ENCODE measurements at places on chromosomes 5 and 9.

GRCh38 chr5:150513375-150514309 lies 5.7 kb downstream of the NDST1 start:
- DNase-seq, result no peak

DNA sequence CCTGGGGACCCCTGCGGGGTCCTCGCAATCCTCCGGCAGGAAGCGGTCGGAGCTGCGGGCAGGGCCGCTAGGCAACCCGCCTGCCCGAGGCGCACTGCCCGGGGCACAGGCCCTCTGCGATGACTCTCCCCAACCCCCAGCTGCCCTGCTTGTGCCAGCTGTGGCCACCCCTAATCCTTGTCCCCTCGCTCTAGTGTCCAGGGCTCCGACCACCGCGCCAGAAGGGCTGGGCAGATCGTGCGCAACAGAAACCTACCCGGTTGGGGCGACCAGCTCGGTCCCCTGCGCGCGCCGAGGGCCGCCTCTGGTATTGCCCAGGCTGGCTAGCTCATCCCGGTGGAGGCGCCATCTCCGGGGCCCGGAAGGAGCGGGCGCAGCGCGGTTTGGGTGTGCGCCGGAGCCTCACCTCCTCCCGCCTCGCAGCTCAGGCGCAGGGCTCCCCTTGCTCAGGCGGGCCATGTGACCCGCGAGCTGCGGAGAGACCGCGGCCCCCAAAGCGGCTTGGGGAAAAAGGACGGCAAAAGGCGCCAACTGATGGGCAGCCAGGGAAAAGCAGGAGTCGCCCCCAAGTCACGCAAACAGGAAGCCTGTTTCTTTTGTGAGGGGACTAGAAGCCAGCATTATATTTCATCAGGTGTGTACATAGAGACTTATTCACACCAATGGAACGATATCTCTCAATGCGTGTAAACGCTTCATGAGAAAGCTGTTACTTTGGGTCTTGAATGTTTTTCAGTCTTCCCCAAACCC lies 46.8 kb upstream of the RNF20 start:
- no peak for DNase-seq

DNA sequence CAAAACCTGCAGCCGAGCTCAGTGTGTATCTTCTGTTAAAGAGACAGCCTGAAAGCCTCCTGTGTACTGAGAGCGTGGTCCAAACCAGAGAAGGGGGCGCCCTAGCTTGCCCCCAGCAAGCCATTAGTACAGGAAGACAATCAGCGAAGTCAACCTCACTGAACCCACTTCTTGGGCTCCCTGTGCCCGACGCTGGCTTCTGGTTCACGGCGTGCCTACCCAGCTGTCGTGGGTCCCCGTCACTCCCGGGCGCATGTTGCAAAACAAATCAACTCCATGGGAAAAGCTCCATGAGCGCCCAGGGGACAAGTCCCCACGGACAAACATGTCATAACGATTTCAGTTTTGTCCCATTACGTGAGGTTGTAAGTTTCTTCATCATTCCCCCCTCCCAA lies 326.9 kb downstream of the SH3GL2 start:
- no peak for DNase-seq

- DNase-seq, result no peak
Observed at GRCh38 chr9:95455714-95456113, 61.1 kb downstream of the PTCH1 start.

DNA sequence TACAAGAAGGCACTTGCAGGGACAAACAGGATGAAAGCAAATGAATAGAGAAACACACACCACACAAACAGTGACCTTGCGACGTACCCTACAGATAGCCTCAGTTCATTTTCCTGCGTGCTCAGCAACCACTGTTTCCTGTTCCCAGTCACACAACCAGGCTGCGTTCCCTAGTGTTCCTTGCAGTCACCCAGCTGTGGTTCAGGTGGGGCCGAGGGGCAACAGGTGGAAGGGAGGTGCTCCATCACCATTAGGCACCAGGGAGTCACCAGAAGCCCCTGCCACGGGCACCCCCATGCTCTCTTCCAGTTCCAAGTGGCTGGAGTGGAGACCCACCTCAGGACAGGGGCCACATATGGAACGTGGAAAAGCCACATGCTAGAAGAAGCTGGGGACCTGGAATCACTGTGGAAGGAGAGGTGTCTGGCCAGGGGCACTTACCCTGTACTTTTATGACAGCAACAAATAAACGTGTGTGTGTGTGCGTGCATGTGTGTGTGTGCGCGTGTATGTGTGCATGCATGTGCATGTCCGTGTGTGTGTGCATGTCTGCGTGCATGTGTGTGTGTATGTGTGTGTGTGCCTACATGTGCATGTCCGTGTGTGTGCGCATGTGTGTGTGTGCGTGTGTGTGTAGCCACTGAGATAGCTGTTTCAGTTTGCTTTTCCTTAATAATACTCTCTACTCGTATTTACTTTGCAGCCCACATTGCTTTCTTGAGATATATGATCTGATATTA lies 18.8 kb upstream of the FCN2 start:
- DNase-seq, result no peak

GRCh38 chr5:5198135-5198534 lies 58.0 kb downstream of the ADAMTS16 start:
- no peak for DNase-seq

GRCh38 chr5:161084115-161084514 lies 232.1 kb upstream of the ATP10B start:
- no peak for DNase-seq

DNA sequence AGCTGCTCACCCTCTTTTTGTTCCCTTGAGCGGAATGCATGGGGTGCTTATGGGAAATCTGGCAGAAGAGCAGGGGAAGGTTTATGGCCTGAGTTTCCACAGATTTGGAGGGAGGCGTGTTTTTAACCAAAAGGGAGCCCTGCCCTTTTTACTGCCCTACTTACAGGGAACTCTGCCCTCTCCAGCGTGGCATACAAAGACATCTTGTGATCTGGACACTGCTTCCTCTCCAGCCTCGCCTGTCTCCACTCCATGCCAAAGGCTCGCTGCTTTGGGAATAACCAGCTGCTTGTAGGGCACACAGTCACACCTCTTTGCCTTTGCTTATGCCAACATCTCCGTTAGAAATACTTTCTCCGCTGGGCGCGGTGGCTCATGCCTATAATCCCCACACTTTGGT lies 314.2 kb downstream of the ARHGAP26 start:
- DNase-seq, result no peak

- no peak for DNase-seq
Observed at GRCh38 chr9:130962418-130963316, 23.6 kb upstream of the FIBCD1 start.

DNA sequence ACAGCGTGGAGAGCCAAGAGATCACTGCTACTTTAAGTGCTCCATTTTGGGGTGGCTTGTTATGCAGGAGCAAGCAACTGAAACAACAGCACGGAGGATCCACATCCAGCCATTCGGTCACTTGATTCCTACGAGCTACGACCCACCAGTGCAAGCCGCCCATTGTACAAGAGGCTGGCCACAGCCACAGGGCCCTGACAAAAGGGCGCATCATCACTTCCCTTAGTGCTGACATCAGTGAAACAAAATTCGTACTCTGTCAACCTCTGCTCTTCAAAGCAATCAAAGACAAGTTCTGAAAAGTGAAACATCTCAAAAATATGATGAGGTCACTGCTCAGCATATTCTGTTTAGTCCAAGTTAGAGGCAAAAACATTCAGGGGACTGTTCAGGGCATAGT lies 168.4 kb downstream of the GADD45G start:
- no peak for DNase-seq

DNA sequence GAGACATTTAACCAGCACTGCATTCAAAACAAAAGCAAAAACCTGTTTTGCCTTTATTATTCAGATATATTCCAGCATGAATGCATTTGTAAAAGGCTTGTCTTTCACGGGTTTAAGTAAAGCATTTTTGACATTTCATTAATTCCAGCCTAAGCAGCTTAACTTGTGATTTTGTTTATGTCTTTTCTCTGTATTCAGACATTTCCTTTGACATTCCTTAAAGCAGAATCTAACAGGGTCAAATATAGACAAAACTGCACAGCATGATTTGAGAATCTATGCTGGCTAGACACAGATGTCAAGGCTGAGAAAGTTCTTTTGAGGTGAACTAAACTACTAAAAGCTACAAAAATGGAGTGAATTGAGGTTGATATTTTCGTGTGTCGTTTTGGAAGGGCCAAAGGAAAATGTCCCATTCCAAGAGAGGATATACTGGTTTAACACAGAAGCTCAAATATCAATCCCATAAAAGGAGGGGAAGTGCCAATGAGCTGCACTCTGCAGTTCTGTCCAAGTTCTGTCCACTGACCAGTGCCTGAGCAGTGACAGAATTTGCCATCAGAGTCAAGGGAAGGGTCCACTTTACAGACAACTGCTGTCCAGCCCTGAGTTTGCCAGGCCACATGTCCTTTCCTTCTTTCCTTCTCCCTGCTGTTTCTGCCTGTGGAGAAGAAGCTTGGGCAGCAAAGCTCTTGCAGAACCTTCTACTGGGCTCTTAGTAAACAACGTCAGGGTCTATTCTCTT lies 198.7 kb upstream of the KLF9 start:
- DNase-seq, result no peak

DNA sequence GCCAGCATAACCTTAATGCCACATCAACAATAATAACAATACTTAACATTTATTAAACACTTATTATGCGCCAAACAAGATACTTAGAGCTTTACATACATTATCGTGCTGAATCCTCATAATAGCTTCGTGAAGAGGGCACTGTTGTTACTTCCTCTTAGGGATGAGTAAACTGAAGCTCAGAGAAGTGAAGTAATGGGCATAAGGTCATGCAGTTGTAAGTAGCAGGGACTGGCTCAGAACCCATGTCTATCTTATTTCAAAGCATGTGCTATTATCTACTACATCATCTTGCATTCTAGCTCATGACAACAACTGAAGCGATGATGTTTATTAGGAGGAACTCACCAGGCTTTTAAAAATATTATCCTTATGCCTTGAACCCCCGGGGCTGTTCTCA lies 34.9 kb upstream of the PPP3R2 start:
- DNase-seq, result no peak

GRCh38 chr9:125990793-125991220 lies 243.6 kb downstream of the PBX3 start:
- DNase-seq, result no peak

DNA sequence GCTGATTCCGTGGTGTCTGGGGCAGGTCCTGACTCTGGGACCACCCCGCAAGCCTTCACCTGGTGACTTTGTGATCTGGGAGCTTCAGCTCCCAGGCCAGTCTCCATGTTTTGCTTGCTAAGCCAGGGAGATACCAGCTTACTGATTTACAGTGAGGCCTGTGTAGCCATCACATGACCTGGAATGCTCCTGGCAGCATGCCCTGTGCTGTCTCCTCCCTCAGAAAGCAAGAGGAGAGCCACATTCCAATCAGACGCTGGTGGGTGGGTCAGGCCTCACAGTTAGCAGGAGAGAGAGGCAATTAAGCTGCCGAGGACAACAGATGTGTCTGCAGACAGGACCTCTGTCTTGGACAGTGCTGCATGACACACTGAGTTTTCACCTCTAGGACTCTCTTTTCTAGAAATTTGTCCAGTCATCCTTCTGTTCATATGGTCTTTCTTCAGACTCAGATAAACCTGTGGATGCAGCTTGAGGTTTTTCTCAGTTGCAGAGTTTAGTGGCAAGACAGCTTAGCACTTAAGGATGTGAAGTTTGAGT lies 24.4 kb upstream of the GRPEL2 start:
- DNase-seq, result no peak

- peak; percentile 79 for DNase-seq
Observed at GRCh38 chr5:6729386-6730310, 16.4 kb downstream of the TENT4A start.

DNA sequence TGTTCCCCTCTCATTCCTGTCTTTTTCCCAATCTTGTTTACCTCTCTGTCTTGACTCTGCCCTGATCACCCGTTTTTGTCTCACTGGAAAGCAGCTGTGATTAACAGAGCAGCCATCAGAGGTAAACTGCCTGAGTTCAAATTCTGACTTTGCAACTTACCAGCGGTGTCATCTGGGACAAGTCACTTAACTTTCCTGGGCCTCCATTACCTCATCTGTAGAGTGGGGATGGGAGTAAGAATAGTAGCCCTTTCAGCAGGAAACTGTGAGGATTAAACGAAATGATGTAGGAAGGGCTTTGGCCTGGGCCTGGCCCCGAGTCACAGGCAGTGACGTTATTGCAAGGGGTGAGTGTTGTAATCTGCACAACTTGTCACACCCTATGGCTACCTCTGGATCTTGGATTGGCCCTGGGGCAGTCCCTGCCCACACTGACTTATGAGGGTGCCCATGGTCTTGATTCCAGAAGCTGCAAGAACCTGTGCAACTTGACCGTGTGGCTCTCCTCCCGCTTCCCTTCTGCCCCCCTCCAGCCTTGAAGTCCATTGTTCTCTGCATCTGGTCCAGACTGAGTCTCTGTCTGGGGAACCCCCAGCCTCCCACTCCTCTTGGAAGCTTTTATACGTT lies 657 bp upstream of the PCDH12 start:
- no peak for DNase-seq

DNA sequence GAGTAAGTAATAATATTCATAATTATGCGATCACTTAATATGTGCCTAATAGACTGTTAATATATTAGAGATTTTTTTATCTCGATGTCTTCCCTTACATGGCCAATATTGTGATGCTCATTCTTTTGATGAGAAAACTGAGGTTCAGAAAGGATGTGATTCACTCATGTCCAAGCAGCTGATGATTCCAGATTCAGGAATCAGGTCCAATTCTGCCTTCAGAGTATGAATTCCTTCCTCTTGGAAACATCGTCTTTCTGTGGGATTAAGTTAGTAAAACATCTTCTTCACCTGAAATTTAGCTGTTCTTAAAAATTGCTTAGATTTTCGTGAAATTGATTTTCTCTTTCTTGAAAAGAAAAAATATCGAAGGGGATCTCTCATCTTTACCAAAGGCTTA lies 242.5 kb upstream of the RFX3 start:
- no peak for DNase-seq

DNA sequence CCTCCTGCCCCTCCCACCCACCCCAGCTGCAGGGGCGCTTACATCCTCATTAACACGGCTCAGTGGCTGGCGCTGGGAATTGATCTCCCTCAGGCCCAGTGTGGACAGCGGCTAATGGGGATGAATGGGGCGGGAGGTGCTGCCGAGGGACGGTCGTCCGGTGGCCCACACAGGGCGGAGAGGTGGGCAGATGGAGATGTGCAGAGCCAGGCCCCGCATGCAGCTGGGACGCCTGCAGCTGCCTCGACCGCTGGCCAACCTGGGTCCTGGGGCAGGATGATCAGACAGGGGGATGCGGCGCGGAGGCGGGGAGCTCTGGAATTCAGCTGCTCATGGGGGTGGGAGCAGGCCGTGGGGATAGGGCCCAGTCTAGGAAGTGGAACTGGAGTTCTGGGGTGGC lies 17.6 kb downstream of the TSPAN17 start:
- no peak for DNase-seq

DNA sequence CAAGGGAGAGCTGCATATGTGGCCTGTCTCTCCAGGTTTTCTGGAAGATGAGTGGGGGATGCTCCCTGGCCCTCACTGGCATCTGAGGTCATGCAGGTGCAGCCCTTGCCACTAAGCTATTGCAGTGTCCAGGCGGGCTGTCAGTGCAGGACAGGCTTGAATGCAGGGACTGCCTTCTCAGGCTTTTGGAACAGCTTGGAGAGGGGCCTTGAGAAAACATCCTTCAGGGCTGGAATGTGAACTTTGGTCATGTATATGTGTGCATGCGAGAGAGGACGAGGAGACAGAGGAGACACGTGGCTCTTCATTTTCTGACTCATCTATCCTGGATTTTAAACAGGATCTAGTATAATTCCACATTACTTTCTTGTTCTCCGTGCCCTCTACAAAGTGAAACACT lies 90.3 kb downstream of the MACROH2A1 start:
- DNase-seq, result no peak

Data from CD4-positive, CD25-positive, alpha-beta regulatory T cell (primary cell).